CD4-positive, alpha-beta T cell treated with Interleukin-15 for 1 hour (primary cell): ENCODE measurements at places on chromosomes 12 and 14.

DNA sequence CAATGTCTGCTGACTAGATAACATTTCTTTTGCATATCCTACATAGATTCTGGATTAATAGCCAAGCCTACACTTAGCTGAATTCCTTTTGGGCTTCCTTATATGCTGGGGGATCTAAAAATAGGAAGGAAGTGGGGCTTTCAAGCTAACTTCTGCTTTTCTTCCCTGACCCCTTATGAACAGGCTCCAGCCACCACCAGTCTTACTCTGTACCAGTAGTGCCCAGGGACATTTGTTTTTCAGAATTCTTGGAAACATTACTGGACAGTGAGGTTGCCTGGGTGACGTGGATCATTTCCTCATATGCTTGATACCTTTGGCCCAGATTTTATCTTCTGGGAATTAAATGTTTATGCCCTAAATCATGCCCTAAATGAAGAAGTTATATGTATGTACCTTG, 55.9 kb upstream of the SRRM4 start:
- no peak for DNase-seq

GRCh38 chr12:48189331-48190125, 6.1 kb downstream of the CCDC184 start:
- peak; percentile 63 for DNase-seq

- no peak for DNase-seq
Observed at GRCh38 chr12:70822412-70822811, 98.1 kb downstream of the PTPRR start.

DNA sequence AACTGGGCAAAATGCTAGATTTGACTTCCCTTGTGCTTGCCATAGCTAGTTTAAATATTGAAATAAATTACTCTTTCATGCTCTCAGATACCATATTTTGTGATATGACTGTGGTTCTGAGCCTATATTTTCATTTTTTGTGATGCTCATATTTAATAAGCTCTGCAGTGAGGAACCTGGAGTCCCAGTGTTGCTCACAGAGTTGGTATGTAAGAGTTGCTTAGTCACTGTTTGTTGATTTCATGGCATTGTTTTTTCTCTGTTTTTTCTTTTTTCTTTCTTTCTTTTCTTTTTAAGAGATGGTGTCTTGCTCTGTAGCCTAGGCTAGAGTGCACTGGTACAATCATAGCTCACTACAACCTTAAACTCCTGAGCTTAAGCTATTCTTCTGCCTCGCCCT, 750.5 kb upstream of the TMEM132C start:
- no peak for DNase-seq

- DNase-seq: no peak
Observed at GRCh38 chr14:69877492-69877891, 1.7 kb upstream of the SMOC1 start.

DNA sequence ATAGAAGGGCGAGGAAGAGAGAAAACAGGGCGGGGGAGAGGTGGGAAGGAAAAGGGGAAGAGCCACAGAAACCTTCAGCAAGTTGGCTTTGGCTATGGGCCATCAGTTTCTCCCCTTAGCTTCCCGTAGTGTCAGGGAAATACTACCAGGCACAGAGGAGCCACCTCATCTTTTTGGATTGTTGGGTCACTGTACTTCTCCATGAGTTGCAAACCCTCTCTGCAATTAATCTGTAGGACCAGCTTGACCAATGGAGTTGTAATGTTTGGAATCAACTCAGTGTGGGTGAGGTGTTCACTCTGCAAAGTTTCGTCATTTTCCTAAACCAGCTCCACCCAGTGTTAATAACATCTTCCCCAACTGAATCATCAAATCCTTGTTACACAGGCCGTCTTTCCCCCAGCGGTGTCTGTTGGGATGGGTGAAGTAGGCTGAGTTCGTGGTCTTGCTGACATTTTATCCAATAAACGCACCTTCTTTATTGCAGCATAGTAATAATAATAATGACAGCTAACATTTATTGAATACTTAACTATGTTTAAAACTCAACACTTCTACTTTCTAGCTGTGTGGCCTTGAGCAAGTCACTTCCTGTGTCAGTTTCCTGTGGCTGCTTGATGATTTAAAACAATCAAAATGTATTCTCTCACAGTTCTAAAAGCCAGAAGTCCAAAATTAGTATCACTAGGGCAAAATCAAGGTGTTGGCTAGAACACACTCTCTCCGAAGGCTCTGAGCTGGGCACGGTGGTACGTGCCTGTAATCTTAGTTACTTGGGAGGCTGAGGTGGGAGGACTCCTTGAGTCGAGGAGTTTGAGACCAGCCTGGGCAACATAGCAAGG, 8.1 kb upstream of the GLTP start:
- peak; percentile 54 for DNase-seq

DNA sequence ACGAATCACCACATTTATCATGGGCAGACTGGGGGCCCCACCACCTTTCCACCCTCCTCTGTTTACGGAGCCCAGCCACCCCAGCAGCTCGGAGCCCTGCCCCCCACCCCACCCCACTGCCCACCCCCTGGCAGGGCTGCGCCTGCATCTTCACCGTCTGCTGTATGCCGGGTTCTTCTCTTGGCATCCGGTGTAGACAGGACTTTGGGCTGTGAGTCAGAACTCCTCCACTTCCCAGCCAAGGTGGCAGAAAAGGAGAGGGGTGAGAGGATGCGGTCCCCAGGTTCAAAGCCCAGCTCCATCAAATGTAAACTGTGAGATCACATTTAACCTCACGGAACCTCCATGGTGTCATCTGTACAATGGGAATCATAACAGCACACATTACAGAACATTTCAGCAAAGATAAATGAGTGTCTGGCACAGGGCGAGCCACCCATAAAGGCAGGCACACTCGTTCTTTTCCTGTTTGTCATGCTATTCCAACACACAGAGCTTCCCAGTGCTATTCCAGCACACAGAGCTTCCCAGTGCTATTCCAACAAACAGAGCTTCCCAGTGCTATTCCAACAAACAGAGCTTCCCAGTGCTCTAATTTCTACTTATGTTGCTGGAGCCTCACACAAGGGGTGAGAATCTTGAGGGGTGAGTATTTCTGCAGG, 292.7 kb upstream of the RTL1 start:
- DNase-seq: no peak

GRCh38 chr14:35435177-35435576, 30.6 kb upstream of the NFKBIA start:
- no peak for DNase-seq

- no peak for DNase-seq
Observed at GRCh38 chr14:77638771-77639171, 22.3 kb upstream of the SPTLC2 start.

- DNase-seq: no peak
Observed at GRCh38 chr14:86013641-86014040, 483.7 kb downstream of the FLRT2 start.

DNA sequence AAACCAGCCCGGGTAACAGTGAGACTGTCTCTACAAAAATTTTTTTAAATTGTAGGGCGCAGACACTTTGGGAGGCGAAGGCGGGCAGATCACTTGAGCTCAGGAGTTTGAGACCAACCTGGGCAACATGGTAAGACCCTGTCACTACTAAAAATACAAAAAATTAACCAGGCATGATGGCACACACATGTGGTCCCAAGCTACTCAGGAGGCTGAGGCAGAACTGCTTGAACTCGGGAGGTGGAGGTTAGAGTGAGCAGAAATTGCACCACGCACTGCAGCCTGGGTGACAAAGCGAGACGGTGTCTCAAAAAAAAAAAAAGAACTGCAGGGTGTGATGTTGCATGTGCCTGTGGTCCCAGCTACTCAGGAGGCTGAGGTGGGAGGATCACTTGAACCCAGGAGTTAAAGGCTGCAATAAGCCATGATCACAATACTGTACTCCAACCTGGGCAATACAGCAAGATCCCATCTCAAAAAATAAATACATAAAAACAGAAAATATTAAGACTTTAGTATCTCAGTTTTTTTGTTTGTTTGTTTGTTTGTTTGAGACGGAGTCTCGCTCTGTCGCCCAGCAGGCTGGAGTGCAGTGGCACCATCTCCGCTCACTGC, 16.9 kb downstream of the ATXN2 start:
- DNase-seq: no peak

DNA sequence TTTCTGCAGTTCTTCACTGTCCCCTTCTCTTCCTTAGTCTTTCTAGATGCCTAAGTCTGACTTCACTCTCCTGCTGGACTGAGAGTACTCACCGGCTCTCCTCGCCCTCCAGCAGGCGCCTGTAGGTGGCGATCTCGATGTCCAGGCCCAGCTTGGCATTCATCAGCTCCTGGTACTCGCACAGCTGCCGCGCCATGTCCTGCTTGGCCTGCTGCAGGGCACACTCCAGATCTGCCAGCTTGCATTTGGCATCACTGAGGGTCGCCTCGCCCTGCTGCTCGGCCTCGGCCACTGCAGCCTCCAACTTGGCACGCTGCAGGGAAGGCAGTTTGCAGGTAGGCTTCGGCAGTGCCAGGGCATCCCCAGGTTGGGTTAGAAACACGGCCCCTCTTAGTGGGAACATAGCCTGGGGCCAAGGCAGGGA, 5.2 kb downstream of the KRT84 start:
- no peak for DNase-seq

- no peak for DNase-seq
Observed at GRCh38 chr12:113961921-113962710, 4.0 kb downstream of the RBM19 start.

DNA sequence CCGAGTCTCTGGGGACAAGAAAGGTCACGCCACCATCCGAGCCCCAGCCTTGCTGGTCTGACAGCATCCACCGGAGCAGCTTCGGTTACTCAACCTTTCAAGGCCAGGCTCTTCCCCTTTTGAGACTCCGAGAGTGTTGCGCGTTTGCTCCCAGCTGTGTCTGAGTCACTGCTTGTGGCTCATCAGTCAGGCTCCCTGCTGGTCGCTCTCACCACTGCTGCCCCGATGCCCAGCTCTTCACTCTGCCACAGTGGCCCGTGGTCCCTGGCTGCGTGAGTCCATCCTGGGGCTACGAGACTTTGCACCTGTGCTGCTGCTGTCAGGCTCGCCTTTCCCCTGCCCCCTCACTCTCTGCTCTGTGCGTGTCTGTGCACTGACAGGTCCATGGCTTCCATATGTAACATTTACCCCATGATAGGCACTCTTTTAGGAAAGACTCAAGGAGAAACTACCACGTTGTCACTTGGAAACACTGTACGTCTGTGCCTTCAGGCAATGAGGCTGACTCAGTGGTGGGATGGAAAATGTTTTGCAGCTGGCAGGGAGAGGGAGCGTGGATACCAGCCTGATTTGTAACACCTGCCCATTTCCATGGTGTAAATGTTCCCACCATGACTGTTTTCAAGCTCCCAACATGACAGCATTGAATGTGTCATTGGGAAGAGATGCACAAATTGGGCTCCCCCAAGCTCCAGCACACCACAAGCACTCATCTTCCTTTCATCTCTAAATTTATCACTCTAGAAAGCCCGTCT, 350.7 kb downstream of the TMEM132D start:
- no peak for DNase-seq

- no peak for DNase-seq
Observed at GRCh38 chr12:104295954-104296353, 7.6 kb upstream of the EID3 start.

GRCh38 chr12:12201274-12201758, 65.5 kb downstream of the LRP6 start:
- DNase-seq: no peak

GRCh38 chr12:121632069-121632970, 6.0 kb downstream of the ORAI1 start:
- DNase-seq: no peak

- DNase-seq: no peak
Observed at GRCh38 chr12:12776261-12776660, 9.2 kb upstream of the APOLD1 start.

DNA sequence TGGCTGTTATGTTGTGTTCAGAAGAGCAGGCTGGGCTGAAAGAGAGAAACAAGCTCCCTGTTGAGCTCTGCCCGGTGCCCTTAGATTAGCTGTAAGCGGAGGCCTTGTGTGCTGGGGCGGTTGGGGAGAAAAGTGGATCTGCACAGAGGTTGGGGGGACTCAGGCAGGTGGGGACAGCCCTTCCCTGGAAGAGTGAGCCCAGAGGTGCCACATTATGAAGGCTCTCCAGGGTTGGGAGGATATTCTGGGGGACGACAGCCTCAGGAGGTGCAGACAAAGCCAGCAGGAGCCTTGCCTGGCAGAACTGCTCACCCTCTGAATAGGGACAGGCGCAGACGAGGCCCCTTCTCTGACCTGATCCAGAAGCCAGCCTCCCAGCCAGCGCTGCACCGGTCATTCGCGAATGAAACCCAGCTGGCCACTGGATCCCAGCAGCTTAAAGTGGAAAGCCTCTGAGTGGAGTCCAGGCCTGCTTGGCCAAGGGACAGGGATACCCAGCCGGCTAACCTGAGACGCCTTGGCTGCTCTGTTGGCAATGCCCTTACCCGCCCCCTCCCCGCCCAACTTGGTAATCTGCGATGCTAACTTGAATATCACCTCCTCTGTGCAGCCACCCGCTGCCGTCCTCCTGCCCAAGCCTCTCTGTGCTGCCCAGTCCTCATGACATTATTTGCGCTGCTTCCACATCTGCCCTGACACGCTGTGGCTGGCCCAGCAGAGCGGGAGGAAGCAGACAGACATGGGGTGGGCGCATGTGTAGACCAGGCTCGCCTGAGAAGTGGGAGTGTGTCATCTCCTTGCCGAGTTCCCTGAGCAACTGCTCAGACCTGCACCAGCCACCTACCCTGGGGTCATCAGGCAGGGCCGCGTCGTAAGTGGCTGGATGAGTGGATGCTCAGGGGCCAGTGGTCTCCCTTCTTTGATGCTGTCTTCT, 5.6 kb downstream of the HIP1R start:
- DNase-seq: peak; percentile 9

DNA sequence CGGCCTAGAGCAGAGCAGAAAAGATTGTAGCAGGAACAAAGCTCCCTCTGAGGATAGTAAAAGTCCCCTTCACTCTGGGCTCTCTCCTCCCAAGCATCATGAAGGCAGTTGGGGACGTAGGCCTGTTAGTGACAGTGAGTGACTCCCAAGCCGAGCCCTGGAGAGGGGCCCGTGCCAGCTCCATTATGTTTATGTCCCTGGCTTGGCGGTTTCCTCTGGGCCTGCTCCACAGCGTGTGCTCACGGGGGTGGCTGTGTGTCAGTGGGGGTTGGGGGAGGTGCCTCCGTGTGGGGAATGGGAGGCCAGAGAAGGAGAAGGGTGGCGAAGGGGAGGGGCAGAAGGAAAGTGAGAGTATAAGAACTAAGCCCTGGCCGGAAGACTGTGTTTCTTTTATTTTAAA, 170.0 kb upstream of the VASH1 start:
- DNase-seq: no peak

DNA sequence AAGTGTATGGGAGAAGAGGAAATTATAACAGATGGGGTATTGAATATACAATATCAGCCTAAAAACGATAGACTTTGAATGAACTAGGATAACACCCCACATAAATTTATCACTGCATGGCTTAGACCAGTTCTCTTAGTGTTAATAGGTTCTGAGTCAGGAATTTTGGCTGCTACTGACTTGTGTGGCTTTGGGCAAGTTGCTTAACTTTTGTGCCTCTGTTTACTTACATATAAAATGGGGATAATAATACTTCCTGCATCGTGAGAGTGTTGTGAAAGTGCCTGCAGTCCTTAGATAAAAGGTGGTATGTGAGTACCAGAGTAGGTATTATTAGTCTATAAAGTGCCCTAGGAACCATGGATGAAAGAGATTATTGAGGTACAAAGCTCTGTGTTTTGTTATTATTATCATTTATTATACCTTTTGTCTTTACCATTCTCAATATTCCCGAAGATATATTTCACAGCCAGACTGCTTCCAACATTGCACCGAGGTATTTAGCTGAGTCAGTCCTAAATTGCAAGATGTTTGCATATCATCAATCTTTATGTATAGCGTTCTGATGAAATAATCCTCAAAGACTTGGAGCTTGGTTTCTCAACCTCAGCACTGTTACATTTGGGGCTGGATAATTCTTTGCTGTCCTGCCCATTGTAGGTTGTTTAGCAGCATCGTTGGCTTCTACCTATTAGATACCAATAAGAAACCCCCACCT, 2.3 kb upstream of the PAWR start:
- no peak for DNase-seq
